Activated CD8-positive, alpha-beta memory T cell treated with anti-CD3 and anti-CD28 coated beads for 48 hours (primary cell): ENCODE measurements at places on chromosomes 1 and 21.

- DNase-seq: no peak
Observed at GRCh38 chr1:60152891-60153290, 79.3 kb upstream of the C1orf87 start.

DNA sequence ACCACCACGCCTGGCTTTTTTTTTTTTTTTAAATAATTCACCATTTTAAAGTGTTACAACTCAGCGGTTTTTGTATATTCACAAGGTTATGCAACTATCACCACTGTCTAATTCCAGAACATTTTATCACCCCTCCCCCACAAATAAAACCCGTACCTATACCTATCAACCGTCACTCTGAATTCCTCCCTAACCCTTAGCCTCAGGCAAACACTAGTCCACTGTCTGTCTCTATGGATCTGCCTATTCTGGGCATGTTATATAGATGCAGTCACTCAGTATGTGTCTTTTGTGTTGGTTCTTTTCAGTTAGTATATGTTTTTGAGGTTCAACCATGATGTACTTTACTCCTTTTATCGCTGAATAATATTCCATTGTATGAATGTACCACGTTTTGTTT lies 19.3 kb upstream of the GRHL3 start:
- DNase-seq: no peak

DNA sequence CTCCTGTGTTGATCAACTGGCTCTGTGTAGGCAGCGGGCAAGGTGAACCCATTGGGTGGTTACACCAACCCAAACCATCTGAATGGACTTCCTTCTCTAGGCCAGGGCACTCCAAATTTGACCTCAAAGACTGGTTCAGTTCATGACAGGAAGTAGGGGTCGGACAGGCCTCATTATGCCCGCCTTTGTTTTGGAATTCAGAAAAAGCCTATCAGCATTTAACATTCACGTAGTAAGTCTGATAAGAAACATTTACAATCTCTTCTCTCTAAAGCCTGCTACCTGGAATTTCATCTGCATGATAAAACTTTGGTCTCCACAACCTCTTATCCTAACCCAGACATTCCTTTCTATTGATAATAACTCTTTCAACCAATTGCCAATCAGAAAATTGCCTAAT lies 97.1 kb upstream of the ETV3 start:
- DNase-seq: no peak

DNA sequence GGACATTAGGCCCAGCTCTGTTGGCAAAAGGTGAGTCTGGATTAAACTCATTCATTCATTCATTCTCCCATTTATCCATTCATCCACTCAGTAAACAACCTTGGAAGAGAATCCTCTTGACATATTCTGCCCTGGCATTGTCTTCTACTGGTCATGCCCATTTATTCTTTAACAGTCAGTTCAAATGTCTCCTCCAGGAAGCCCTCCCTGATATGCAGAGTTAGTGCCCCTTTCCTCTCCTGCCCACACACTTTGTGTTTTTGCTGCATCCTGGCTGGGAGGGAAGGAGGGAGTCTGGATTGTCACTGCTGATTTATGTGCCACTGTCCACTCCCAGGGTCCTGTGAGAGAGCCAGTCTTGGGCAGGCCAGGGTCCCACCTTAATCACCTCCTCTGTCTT lies 600.3 kb downstream of the MATN1 start:
- no peak for DNase-seq
